ENCODE measurements at places on chromosomes 6 and 20.

DNA sequence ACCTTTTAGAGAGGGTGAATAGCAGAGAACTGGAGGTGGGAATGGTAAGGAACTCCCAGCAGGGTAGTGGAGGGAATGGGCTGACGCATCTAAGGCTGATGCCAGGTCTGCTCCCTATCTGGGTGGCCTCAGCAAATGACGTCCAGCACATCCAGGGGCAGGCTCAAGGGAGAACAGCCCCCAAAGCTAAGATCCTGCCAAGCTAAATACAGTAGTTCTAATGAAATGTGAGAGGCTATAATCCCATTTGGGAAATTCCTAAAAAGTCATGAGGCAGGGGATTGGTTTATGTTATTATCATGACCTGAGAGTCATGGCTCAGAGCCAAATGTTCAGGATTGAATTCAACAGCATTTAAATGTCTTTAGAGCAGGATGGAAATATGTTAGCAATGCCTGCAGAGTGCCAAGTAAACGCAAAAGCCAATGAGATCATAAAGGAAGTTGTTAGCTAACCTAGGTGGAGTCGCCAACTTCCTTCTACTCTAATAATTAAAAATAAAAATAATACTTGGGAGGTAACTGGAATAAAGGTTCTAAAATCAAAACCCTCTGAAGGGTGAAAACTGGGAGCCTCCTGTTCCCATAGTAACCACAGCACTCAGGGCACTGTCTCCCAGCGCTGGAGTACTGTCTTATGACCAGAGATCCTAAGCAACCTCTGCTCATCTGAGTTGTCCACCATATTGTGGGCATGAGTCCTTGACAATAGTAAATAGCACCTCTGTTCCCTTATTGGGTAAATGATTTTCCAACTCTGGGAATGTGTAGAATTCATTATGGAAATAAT, 34.8 kb downstream of the IYD start:
- no peak for DNase-seq

DNA sequence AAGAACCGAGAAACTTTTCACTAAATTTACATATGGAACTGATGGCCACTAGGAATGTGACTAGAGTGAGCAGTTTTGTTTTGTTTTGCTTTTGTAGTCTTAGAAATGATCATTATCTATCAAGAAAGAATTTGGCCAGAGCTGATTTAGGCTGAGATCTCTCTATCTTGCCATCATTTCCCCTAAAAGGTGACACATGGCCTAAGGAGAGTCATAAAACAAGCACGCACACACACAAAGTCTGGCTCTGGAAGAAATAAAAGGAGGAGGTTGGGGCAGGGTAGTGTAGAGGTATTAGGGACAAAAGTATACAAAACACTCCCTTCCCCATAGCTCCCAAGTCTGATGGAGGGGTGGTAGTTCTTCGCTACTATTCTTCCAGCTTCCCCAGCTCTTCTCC, 56.4 kb downstream of the RIPOR2 start:
- DNase-seq = no peak

GRCh38 chr6:4510317-4510716, 265.9 kb upstream of the CDYL start:
- no peak for DNase-seq

DNA sequence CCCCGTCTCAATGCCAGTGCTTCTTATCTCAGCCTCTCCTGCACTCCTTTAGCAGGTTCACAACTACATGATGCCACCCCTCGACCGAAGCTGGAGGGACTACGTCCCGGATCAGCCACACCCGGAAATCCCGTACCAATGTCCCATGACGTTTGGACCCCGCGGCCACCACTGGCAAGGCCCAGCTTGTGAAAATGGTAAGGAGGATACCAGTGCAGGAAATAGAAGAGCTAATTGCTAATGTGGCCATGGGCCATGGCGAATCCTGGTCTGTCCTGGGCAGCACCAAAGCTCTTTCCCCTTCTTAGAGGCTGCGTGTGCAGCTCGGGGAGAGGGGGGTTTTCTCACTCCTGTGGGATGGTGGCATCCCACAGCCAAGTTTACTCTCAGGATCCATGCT, 5.5 kb downstream of the IRF4 start:
- no peak for DNase-seq

DNA sequence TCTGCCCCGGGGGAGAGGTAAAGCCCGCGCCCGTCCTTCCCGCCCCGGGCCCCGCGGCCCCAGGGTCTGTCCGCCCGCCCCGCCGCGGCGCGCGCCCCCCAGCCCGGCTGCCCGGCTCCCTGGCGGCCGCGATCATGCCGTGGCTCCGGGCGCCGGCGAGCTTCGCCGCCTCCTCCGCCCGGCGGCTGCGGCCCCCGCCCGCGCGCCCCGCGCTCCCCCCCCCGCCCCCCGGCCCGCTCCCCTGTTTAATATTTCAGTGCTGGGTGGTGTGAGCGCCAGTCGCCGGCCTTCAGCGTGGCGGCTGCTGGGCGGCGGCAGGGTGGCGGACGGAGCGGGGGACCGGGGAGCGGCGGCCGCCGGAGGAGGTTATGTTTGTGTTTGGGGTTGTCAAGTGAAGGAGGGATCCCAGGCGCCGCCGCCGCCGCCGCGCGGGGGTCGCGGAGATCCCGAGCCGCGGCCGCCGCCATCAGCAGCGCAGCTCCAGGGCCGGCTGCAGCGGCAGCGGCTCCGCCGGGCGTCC, at the start of gene HIVEP1:
Gene HIVEP1, plus strand, starts transcription at position 275 of the 520 bp plus-strand sequence. CDS start 3,317 bp downstream, outside the sequence.
- no peak for DNase-seq

GRCh38 chr6:21603082-21603952, 9.8 kb downstream of the SOX4 start:
- DNase-seq = no peak

DNA sequence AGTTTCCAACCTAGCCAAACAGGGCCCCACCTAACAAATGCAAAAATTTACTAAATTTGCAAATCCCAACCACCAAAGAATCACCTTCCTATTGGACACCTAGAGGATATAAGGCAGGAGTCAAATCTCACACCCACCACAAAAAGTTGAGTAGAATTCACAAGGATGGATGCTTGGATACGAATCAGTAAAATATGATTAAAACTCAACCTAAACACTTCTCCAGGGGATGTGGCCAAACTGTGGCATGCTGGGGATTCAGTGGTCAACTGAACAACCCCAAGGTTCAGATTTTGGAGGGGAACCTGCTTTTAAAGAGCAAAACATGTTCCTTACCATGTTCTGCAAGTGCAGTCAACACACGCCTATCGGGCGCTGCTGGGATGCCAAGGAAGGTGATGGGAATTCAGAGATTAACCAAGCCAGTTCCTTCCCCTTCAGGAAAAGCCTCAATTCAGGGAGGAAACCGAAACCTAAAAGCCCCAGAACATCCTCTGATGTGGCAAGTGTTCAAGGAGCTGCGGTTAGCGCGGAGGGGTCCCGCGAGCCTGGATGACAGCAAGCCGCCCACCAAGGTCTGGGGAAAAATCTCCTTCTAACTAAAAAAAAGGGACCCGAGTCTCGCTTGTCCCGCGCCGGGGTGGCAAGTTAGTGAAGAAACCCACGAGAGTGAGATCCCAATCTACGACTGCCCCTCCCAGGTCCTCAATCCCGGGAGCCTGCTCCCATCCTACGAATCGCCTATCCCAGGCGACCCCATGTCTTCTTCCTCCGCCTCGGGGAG, 902 bp downstream of the SAMHD1 start:
- DNase-seq = peak; percentile 34

DNA sequence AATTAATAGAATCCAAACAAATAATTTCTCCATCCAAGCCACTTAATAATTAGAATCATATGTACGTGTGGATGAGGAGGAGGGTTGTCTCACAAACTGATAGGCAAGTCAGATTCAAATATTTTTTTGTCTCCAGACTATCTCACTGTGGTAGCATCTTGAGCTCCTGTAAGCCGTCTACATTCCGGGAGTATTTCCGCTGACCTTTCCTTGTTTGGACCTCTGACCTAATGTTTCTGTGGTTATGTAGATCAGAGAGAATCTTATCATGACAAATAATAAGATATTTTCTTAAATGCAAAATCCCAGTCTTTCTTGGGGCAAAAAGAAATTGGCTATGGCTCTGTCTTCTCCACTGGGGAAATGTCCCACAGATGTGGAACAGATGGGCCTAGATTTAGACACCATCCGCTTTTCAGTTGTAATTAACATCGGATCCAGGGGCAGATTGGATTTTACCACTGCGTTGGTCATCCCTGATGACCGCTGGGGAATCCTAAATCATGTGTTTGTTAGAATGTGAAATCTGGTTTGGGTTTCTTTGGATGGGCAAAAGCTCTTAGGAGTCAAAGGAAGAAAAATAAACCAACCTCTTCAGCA, 197.1 kb upstream of the RIN2 start:
- no peak for DNase-seq

DNA sequence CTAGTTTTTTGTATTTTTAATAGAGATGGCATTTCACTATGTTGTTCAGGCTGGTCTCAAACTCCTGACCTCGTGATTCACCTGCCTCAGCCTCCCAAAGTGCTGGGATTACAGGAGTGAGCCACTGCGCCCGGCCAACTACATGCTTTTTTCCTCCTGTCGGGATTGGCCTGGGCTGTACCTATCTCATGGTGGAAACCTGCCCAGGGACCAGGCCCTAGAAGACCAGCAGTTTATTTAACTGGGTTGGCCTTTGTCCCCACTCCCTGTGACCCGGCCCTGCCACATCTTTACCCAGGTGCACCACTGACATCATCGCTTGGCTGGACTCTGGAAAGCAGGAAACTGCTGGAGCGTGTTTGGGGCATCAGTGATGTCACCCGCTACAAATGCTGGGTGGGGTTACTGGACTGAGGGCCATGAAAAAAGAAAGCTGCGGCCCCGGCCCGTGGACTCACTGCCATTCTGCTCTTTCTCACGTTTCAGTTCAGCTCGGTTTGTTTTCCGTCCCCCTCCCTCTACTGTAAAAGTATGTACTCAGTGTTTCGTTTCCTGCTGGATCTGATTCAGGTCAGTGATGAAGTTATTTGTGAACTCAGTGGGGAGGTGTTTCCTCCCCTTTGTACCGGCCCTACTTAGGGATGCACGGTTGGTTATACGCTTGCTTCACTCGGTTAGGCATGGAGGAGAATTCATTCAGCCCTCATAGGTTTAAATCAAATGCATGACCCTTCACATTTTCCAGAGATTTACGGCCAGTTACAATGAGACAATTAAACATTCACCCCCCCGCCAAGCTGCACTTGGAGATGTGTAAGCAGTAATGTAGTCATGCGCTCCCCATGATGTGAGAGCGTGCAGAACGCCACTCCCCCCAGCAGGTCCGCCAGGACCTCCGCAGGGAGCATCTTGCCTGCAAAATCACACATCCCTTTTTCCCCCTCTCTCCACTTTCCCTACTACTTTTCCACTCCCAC, 179.3 kb downstream of the MTHFD1L start:
- DNase-seq = no peak

- DNase-seq = no peak
These were observed 242.7 kb downstream of the SOX4 start for GRCh38 chr6:21836277-21836676.
